ENCODE measurements at places on chromosomes 12 and 14.

DNA sequence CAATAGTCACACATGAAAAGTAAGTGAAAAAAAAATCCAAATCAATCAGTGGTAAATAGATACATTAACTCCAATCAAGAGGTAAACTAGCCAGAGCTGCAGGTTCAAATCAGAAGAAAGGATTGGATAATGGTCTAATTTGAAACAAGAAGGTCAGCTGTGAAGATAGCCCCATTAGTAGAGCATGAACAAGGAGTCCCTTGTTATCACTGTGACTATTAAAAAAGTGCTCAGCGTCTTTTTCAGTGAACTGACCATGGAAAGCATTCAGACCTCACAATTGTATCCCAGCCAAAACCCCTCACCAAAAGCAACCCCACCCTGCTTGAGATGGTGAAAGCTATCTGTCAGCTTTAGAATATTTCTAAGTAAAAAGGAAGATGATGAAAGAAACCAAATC lies 125.0 kb upstream of the EGLN3 start:
- DNase-seq, result no peak

GRCh38 chr14:97704316-97704885 lies 907.2 kb downstream of the VRK1 start:
- no peak for DNase-seq

GRCh38 chr12:41932470-41932991 lies 212.1 kb downstream of the GXYLT1 start:
- no peak for DNase-seq

DNA sequence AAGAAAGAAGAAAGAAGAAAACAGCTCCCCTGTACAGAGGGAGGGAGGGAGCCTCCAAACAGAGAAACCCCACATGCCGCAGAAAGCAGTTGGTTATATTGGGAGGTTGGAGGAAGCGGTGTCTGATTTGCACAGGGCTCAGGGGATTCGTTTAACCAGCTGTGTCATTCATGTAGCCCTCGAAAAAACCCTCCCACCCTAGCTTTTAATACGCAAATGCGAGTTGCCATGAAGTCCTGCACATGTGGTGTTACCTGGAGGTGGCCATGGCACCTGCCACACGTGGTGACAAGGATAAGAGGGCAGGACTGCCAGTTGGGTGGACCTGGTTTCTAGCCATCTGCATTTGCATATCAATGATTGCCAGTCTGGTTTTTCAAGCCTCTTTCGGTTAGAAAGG lies 40.9 kb downstream of the TMEM30B start:
- no peak for DNase-seq

DNA sequence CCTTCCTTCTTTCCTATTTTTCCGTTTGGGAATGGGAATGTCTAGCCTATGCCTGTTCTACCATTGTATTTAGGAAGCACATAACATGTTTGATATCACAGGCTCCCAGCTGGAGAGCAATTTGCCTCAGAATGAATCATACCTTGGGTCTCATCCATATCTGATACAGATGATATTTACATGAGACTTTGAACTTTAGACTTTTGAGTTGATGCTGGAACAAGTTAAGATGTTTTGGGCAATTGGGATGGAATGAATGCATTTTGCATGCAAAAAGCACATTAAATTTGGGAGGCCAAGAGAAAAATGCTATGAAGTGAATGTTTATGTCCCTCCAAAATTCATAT lies 61.9 kb upstream of the BEGAIN start:
- DNase-seq, result no peak

DNA sequence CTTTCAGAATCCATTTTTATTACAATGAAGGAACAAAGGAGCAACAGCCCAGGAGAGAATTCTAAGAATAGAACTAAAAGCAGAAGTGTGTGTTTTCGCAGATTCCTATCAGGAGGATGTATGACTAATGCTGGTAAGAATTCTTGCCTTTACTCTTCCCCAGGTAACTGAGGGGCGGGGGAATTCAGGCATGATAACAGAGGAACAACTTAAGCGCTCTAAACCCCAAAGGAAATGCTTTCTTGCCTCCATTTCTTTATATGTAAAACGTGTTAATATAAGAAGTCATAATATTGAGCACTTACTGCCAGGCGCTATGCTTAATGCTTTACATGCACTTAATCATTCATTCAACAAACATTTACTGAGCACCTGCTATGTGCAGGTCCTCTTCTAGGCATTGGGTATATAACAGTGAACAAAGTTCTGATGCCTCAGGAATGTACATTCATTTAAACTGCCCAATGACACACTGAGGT lies 4.5 kb downstream of the HCAR1 start:
- DNase-seq, result no peak

- DNase-seq, result no peak
Measured at GRCh38 chr14:52043690-52044089, 25.2 kb downstream of the NID2 start.

All from stimulated activated CD4-positive, alpha-beta T cell treated with anti-CD3 and anti-CD28 coated beads, Interleukin-12 subunit alpha, Interleukin-12 subunit beta, amount 100 ng/mL, for 24 hours (primary cell).